ENCODE measurements at places on chromosomes 11 and 22. TPM values are rescaled to one million over a fixed set of nuclear protein-coding genes. Genes with fewer than 3 reads are reported as not detected.

- no peak for DNase-seq
Measured at GRCh38 chr11:32044158-32044863, 46.6 kb upstream of the RCN1 start.

CDKN1C gene
- 0.76 TPM for total RNA-seq

DNA sequence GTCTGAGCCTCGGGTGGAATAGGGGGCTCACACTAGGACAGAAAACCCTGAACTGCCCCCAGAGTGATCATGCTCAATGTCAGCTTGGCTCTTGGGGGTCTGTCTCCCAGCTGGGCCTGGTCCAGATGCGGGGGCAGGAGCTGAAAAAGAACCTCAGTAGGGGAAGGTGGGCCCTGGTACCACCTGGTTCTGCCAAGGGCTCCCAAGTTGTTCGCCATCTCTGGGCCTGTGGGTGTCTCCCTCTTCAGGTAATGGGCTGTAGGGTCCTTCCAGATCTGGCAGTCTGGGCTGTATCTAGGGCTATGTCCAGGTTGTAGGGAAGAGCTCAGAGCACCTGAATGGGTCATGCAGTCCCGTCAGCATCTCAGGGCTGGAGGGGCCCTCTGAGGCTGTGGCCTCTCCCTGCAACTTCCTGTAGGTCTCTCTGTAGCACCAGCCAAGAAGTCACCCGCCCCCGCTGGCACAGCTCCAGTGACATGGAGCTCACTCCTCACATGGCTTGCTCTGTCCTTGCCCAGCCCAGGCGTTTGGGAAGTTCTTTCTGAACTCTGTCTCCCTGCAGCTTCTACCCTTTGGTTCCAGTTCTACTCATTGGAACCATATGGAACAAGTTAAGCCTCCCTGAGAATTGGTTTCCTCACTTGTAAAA lies 33.0 kb upstream of the SOX10 start:
- DNase-seq: no peak

SYNGR1 gene
- total RNA-seq: 1.2 TPM

DNA sequence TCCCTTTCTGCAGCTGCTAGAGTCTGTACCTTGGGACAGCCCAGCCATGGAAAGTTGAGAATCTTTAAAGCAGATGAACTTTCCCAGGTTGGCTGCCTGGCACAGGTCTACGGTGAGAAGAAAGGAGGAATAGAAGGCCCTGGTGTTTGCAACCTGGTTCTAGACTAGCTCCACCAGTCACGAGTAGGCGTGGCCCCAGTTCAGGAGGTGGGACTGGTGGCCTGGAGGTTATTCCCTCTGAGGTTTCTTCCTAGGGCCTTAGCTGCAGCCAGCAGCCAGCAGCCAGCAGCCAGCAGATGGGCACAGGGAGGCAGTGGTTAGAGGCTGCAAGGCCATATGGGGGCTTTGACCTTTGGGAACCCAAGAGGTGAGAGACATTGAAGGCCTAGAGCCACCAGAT lies 40.9 kb downstream of the PRDM11 start:
- DNase-seq: no peak

C1QTNF5 gene
- not detected for total RNA-seq

DNA sequence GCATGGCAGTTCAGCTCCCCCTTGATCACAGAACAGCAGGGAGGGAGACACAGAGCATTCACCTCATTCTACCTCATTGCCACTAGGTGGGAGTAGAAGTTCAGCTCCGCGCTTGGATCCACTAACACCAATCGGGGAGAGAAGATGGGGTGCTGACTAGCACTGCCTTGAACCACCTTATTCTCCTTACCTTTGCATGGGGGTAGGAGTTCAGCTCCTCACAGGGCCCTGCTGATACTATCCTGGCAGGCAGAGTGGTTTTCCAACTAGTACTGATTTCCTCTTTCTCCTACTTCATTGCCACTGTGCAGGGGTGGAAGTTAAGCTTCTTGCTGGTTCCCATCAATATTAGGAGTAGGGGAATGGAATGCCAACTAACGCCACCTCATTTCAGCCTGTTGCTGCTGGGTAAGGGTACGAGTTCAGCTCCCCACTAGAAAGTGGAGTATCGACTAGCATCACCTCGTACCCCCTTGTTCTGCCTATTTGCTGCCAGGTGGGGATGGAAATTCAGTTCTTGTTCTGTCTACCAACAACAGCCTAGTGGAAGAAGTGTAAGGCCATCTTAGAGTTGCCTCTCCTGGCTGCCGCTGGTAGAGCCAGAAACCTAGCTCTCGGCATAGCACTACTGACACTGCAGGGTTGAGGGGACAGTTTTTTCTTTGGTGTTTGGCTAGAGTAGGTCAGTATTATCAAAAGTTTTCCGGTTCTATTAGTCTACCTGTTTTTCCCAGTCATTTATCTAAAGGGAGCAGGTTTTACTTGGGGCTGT lies 550.9 kb upstream of the CCDC90B start:
- DNase-seq: no peak

GDPD4 gene
- total RNA-seq: not detected

IFTAP gene
- total RNA-seq: 2.8 TPM

DNA sequence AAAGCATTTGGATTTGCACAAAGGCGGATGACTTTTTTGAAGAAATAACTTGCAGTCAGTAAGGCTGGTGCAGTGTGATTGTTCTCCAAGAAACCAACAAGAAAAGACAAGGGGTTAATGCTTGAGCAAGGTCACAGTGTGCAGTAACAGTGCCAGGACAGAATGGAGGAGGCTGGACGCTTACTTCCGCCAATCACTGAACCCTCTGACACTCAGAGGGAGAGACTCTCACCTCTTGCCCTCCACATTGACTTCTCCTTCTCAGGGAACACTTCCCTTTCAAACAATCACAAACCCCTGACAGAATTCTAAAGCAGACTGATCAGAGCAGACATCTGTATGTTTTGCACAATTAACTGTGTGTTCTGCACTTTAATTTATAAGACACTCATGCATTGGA lies 228.4 kb downstream of the BLID start:
- DNase-seq: no peak

DNA sequence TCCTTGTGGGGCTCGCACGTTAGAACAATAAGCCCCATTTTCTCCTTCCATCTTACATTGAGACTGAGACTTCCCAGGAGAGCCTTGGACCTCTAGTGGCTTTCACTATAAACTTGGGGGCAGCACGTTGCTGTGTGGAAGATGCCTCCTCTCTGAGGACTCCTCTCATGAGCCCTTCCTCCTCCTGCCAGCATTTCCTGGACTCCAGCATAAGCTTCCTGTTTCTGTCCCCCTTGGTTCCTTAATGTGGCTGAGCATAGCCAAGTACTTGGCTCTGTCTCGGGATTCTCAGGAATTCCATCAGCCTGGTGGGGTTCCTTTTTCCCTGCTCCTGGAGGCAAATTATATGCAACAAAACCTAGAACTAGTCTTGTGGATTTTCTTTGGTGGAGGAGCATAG lies 38.8 kb upstream of the UBASH3B start:
- DNase-seq: no peak

All from activated T-cell treated with anti-CD3 and anti-CD28 coated beads, Interleukin-2, amount 50 U/mL, for 4 hours (primary cell).